ENCODE measurements at places on chromosomes 1 and 21.

GRCh38 chr1:67194209-67194863, 28.1 kb downstream of the IL23R start:
- DNase-seq, result no peak

DNA sequence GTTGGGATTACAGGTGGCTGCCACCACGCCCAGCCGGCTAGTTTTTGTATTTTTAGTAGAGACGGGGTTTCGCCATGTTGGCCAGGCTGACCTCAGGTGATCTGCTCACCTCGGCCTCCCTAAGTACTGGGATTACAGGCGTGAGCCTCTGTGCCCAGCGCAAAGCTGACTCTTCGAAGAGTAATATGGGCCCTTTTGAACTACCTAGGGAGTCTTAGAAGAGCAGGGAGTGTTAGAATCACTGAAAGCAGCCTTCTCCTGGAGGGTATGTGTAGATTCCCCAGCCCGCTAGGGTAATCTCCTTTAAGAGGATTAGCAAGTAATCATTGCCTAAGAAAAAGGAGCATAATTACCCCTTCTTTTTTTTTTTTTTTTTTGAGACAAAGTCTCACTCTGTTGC, 6.5 kb upstream of the MAST2 start:
- DNase-seq, result no peak

- no peak for DNase-seq
Measured at GRCh38 chr1:151403612-151404011, 4.2 kb downstream of the PSMB4 start.

GRCh38 chr1:43144237-43144636, 27.9 kb downstream of the EBNA1BP2 start:
- DNase-seq, result peak; percentile 10

DNA sequence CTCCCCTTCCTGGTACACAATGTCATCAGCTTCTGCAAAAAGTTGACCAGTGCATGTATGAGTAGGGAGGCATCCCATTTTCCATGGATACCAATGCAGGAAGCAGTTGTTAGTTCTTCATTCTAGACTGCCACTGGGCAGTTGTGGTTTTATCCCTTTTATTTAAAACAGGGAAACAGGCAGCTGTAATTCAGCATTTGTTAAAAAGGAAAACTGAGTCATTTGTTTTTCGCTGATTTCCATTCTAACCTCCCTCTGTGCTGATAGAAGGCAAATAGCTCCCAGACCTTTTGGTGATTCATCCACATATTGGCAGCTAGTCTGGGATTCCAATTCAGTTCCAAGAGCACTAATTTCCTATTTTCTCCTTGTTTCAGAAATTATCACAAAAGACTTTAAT, 21.1 kb upstream of the ABCA4 start:
- no peak for DNase-seq

DNA sequence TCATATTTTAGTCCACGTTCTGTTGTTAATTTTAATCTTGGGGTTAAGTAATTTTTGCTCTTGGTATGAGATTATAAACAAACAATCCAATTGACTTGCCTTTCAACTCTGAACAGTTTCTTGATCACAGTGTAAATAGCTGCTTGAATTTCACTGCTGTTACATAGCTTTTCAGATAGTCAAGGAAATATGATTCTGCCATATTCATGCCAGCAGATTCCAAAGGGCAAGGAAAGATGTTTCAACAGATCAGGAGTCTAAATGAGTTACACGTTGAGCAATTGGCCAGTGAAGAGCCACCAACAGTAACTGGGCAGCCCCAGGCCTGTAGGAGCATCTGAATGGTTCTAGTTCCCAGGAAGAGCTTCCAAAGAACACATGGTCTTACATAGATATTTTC, 93.6 kb downstream of the LEPR start:
- peak; percentile 87 for DNase-seq

- no peak for DNase-seq
Measured at GRCh38 chr1:176996456-176997090, 167.9 kb downstream of the ASTN1 start.
